ENCODE measurements at places on chromosomes 1 and 21. TPM values are rescaled to one million over a fixed set of nuclear protein-coding genes. Genes with fewer than 3 reads are reported as not detected.

DNA sequence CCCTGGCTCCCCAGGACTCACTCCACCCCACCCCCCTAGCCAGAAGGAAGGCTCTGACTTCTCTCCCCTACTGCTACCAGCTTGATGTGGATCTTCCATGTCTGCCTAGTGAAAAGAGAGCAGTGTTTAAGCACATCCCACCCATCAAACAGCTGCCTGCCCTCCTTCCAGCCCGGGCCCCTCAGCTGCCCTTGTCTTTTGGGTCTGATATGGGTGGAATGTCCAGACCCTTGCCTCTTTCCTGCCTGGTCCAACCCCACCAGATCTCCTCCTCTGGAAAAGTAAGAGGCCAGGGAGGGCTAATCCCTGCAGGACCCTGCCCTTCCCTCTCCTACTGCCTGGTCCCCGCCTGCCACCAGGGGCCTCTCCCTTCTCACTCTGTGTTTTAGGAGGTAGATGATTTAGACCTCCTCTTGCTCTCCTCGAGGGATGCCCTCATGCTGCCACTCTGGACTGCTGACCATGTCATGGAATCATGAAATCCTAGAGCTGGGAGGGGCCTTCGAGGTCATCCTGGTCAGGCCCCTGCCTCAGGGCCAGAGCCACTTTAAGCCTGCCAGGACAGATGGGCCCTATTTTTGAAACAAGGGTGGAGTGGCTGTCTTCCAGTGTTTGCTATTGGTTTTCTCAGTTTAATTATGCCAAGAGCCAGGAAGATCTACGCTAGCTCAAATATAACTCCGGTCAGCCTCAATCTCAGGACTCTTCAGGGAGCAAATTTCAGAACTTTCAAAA is 15.8 kb upstream of the HSPG2 start:
- no peak for DNase-seq

DNA sequence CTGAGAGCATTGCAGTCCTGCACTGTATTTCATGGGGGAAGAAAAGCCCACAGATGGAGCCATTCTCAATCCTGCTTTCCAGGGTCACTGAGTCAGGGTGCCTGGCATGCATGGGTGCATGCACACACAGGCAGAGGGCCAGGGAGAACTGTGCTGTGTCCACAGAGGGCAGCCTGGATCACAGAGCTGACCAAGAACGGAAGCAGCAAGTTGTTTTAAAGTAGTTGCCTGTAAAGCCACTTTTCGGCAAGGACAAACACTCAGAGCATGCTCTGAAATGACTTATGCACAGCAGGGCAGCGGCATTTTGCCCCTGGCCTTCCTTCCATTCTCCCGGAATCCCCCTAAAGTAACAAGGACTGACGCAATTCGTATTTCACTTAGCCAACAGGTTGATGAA is 3.6 kb downstream of the ERG start:
- no peak for DNase-seq

- DNase-seq: no peak
These were observed 5.9 kb upstream of the KIF17 start for GRCh38 chr1:20723537-20724363.

DNA sequence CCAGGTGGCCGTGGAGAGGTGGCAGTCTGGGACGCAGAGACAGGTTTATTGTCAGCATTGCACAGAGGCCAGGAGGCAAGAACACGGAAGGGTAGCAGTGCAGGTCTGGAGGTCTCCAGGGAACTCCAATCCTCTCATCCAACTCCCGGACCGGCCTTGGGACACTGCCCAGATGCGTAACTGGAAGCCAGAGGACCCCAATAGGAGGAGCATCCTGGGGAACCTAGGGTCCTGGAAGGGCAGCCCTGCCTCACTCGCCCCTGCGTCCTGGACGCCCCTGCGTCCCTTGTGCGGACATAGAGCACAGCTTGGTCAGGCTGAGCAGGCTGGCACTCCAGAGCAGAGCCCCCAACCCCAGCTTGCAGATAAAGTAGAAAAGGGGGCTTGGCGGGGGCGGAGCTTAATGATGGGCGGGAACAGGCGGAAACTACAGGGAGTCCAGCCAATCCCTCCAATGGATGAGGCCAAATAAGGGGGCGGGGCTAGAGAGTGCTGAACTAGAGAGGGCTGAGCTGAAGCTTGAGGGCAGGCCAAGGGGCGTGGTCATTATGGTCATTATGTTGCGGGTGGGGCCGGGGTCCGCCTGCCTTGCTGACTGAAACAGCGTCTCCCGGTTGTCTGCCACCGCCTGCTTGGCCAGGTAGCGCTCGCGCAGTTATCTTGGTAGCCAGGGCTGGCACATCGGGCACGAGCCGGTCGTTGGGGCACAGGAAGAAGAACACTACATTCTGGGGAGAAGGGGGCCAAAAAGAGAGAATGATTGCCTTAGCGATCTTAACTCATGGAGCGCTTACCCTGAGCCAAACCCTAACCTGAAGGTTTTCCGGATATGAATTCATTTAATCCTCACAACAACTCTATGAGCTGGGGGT is 3.7 kb upstream of the ARHGEF19 start:
- DNase-seq: no peak

GRCh38 chr21:27371115-27371974 is 404.5 kb upstream of the ADAMTS5 start:
- DNase-seq: no peak

GRCh38 chr1:3685222-3685621 is 32.9 kb downstream of the TP73 start:
- DNase-seq: no peak

DNA sequence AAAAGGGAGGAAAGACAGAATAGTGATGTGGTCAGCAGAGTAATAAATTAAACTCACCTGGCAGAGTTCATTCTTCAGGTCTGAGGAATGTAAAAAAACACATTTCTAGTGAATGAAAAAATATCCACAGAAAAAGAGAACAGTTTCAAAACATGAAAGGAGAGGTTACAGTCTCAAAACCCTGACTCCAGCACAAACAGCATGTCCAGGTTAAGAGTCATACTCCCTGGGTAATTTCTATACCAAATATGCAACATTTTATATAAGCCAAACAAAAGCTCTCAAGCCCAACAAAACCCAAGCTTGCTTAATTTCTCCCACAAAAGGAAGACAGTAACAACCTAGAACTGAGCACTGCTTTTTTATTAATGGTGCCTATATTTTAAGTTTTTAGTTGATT is 173.0 kb downstream of the NTMT2 start:
- DNase-seq: no peak

- no peak for DNase-seq
These were observed 6.3 kb upstream of the CATSPER4 start for GRCh38 chr1:26184086-26184485.

DNA sequence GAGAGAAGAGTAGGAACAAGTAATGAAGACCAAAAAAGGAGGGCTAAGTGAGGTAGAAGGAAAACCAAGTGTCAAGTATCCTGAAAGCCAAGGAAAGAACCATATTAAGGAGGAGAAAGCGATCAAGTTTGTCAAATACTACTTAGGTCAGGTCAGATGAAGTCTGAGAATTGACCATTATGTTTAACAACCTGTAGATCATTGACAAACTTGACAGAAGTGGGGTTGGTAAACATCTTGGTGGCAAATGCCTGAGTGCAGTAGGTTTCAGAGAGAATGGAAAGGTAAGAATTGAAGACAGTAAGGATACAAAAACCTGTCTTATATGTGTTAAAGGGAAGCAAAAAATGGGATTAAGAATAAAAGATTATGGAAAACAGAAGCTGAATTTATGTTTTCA is 3.7 kb upstream of the CHIA start:
- DNase-seq: no peak

DNA sequence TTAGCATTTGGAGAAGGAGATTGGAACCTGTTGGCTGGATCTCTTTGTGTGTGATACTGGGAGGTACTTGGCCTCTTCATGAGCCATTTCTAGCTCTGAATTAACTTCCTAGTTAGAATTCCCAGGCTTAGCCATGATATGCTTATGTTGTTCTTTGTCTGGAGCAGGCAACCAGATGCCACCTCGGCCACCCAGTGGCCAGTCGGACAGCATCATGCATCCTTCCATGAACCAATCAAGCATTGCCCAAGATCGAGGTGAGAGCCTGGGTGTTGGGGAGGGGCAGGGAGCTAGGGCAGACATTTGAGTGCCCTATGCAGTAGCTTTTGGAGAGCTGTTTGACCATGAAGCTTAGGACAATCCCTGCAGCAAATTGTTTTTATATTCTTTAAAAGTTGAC is 26.5 kb upstream of the PIGV start:
- DNase-seq: no peak

- DNase-seq: no peak
These were observed 110.4 kb upstream of the C1orf21 start for GRCh38 chr1:184276416-184276815.

- DNase-seq: no peak
These were observed 54.4 kb downstream of the NAV1 start for GRCh38 chr1:201593200-201593921.

DNA sequence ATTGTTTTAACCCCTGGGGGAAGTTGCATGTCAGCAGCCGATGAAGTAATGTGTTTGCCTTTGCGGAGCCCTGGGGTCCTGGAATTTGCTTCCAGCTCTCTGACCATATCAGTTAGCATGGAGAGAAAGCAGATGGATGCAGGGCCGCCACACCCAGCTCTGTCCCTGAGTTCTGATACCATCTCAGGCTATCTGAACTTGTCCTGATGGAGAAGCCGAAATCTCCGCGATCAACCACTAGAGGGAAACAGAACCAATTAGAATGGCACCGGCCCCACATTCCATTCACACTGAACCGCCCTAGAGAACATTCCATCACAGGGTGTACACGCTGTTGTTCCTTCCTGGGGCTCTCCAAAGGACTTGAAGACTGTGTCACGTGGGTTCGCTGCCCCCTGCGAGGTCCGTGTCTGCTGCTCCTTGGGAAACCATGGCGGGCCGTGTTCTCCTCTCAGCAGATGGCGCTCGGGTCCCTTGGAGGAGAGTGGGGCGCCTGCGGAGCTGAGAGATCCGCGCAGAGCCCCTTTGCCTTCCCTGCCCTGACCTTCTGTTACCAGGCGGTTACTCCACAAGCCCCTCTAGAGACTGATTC is 75.4 kb downstream of the ABCA4 start:
- peak; percentile 54 for DNase-seq

- peak; percentile 50 for DNase-seq
These were observed 132.8 kb downstream of the CASZ1 start for GRCh38 chr1:10663678-10664035.

- DNase-seq: no peak
These were observed 18.0 kb downstream of the HHIPL2 start for GRCh38 chr1:222529916-222530315.

GRCh38 chr21:31731056-31731856 is 662 bp downstream of the SCAF4 start:
- peak; percentile 45 for DNase-seq

DNA sequence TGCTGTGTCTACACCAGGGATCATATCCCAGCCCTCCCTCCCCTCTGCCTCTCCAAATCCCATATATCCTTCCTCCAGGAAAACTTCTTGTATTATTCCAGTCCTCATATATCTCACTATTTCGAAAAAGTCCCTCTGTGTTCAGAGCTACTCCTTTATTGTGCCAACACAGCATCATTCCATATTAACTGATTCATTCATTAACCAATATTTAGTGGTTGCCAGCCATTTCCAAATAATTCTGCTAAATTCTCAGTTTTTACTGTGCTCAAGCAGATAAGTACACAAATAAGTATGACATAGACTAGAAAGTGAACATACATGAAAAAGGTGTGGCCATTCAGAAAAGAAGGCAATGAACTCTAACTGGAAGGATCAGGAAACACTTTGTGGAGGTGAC is 241.6 kb upstream of the DUSP10 start:
- no peak for DNase-seq

- DNase-seq: no peak
These were observed 155.3 kb downstream of the ADSS2 start for GRCh38 chr1:244296447-244296846.

DNA sequence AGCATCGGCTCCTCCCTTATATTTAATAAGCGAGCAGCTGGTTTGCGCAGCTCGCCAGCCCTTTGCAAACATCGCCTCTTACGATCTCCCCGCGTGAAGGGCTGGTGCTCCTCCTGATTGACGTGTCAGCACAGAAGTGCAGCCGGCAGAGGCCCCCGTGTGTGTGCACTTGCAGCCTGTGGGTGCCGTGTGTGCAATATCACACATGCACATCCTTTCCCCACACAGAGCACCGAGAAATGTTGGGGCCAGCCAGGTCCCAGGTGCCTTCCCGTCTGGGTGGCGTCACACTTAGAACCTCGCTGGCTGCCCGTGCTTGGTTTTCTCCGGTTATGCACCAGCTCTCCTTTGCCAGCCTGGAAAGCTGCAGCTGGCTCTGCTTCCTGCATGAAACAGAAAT is 126.6 kb upstream of the AJAP1 start:
- no peak for DNase-seq

GRCh38 chr1:26020941-26021646 is 481 bp upstream of the EXTL1 start:
- DNase-seq: no peak

- DNase-seq: no peak
These were observed 68.2 kb upstream of the SELENON start for GRCh38 chr1:25731626-25732370.

DNA sequence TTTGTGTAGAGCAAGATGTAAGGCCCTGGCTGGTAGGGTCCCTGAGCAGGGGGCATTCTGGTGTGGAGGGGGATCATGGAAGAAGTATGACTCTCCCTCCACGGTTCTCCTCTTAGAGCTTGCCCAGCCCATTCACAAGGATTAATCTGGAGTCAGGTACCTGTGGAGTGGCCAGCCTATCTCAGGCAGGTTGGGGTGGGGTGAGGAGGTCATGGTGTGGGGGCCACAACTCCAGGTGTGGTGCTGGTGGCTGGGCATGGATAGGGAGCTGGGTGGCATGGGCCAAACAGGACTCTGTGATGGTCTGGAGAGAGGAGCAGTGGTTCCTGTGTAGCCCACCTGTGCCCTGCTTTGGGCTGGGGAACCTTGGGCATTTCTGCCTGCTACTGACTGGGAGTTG is 32.3 kb downstream of the TMCC2 start:
- DNase-seq: no peak

DNA sequence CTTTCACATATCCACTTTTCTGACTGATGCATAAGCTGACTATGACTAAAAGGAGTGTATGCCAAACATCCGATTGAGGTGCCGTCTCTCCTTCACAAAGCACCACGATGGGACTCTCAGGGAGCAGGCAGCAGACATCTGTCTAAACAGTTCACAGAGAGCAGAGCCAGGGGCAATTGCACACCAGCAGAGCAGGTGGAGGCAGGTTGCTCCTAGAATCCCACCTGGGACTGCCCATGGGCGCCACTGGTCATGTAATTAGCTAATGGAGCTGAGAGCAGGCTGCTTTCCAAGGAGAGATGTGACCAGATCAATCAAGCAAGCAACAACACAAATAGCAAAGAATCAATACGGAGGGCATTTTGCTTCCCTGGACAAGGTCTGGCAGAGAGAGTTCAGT is 30.5 kb upstream of the COA6 start:
- no peak for DNase-seq

GRCh38 chr1:98104289-98104688 is 183.5 kb upstream of the DPYD start:
- no peak for DNase-seq

GRCh38 chr1:9186082-9186859 is 48.3 kb upstream of the H6PD start:
- no peak for DNase-seq

- no peak for DNase-seq
These were observed 1326.5 kb upstream of the B3GALT2 start for GRCh38 chr1:194512957-194513356.

Gene SV2A
- total RNA-seq: 83.5 TPM

Gene GSTM2
- 65.3 TPM for total RNA-seq

Gene MYCBP
- total RNA-seq: 1.2 TPM

Gene RYR2
- total RNA-seq: 67.3 TPM

Gene SMPDL3B
- total RNA-seq: 1.1 TPM

Gene GRIK1
- total RNA-seq: 16.9 TPM

Gene CLDN17
- not detected for total RNA-seq

Gene FCGR1A
- total RNA-seq: 8.9 TPM

Gene APCS
- total RNA-seq: not detected

Gene CFHR1
- total RNA-seq: not detected

Measured in dorsolateral prefrontal cortex (tissue), 122 donors.